Upper lobe of left lung (tissue), 6 donors: ENCODE measurements at places on chromosomes 12 and 14. TPM values are rescaled to one million over a fixed set of nuclear protein-coding genes. Genes with fewer than 3 reads are reported as not detected.

DNA sequence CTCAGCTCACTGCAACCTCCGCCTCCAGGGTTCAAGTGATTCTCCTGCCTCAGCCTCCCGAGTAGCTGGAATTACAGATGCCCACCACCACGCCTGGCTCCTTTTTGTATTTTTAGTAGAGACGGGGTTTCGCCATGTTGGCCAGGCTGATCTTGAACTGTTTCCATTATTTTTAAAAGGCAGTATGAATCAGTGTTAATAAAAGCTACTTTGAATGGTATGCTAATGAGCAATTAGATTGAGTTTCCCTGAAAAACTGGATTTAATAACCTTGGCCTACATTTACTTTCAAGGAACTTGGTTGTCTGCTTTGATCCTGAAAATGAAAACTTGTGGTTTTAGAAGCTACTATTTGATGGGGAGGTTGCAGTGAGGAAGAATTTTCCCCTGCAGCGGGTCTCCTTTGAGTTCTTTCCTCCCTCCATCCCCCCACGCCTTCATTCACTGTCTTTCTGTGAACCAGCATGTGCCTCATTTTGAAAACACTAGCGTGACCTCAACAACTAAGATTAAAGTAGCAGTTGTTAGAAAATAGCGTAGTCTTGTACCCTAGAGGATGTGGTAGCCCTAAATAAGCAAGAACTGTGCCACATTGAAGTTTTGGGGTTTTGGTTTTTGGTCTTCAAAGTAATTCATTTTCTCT is 17.8 kb upstream of the RPS6KA5 start:
- no peak overlapping the region for H3K4me3 ChIP-seq
- H3K36me3 ChIP-seq = no peaks in the 10 kb centered on the region
- no peaks in the 10 kb centered on the region for H3K27me3 ChIP-seq
- no peaks in the 10 kb centered on the region for H3K4me1 ChIP-seq
- DNase-seq = no peak
- no peak overlapping the region for H3K27ac ChIP-seq

- no peaks in the 10 kb centered on the region for H3K36me3 ChIP-seq
- H3K4me1 ChIP-seq = no peaks in the 10 kb centered on the region
- DNase-seq = no peak
Measured at GRCh38 chr14:102579696-102580549, 12.5 kb upstream of the RCOR1 start.

GRCh38 chr12:114481200-114481535 is 75.2 kb upstream of the TBX5 start:
- peaks cover 8% of the 10 kb centered on the region for H3K4me1 ChIP-seq
- peak overlapping the region; percentile 71 for H3K27ac ChIP-seq
- no peak for DNase-seq
- H3K36me3 ChIP-seq = no peaks in the 10 kb centered on the region

SCARB1 gene
- 22.1 TPM for total RNA-seq
